ENCODE measurements at places on chromosomes 6 and 20. TPM values are rescaled to one million over a fixed set of nuclear protein-coding genes. Genes with fewer than 3 reads are reported as not detected.

Gene AMD1
- total RNA-seq, result 38.0 TPM

DNA sequence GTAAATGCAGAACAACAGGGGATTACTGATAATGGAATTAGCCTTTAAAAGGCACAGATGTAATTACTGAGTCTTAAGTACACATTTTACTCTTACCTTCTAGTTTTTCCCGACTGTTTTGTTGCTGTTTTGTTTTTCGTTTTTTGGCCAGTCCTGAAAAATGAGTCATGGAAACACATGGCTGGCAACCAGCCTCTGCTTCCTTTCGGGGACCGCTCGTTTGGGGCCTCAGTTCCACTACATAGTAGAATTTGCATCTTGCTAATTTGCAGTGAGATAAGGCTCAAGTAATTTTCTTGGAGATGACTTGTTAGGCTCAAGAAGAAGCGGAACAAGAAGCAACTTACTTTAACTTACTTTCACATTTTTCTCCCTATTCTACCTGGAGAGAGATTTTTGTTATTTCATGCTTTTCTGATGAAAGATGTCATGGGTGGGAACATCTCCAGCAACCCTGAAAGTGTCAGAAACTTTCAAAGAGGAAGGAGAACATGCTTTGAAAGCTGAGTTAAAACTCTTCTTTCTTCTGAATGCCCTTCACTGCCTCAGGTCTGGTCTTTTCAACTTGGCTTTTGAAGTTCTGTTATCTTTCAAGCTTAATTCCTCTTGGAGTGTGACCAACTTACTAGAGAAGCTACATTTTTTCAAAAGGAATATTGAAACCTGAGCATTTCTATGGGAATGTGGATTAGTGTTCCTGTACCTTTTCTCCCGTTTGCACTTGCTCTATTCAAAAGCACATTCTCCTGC, 71.5 kb upstream of the HDAC2 start:
- no peak for ATAC-seq

DNA sequence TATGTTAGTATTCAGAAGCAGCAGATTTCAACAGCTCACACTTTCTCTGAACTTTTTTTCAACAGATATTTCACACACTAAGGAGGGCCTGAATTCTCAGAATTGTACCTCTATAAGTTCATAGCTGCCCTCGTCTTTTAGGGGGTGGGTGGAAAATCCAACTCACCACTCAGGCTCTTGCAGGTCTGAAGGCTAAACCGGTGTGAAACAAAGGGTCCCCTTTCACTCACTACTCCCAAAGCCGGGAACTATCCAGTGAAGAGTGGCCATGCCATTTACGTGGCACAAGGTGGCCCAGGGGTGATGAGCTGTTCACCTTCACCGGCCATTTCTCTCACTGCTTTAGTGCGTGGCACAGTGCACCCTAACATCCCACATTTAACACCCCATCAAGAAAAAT, 24.2 kb downstream of the TBC1D7 start:
- ATAC-seq, result no peak

DNA sequence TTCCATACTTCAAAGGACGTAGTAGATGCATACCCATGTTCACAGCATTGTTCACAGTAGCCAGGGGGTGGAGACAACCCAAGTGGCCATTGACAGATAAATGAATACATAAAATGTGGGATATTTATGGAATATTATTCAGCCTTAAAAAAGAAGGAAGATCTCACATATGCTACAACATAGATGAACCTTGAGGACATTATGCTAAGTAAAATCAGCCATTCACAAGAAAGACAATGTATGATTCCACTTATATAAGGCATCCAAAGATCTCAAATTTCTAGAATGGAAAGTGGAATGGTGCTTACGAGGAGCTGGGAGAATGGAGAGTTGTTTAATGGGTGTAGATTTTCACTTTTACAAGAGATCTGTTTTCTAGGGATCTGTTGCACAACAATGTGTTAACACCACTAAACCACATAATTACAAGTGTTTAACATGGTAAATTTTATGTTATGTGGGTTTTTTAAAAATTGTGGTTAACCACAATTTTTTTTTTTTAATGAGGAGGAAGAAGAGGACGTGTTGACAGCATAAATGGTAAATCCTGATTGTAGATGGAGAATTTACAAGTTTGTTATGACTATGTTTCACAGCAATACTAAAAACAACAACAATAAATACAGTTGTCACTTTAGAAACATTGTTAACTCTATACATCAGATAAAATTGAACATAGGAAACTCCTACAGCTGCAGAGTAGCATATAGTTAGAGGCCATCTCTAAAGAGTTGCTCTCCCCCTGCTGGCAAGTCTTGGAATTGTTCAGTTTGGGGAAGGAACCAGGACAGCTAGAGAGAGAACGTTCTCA, 41.6 kb downstream of the CCN2 start:
- ATAC-seq, result peak; percentile 77

- ATAC-seq, result no peak
These were observed 6.9 kb downstream of the RPL10A start for GRCh38 chr6:35474942-35475570.

GRCh38 chr6:39804466-39805065, 12.4 kb downstream of the DAAM2 start:
- no peak for ATAC-seq

Measured in motor neuron (in vitro differentiated cells).